CD4-positive, alpha-beta memory T cell (primary cell): ENCODE measurements at places on chromosomes 4 and X. TPM values are rescaled to one million over a fixed set of nuclear protein-coding genes. Genes with fewer than 3 reads are reported as not detected.

DNA sequence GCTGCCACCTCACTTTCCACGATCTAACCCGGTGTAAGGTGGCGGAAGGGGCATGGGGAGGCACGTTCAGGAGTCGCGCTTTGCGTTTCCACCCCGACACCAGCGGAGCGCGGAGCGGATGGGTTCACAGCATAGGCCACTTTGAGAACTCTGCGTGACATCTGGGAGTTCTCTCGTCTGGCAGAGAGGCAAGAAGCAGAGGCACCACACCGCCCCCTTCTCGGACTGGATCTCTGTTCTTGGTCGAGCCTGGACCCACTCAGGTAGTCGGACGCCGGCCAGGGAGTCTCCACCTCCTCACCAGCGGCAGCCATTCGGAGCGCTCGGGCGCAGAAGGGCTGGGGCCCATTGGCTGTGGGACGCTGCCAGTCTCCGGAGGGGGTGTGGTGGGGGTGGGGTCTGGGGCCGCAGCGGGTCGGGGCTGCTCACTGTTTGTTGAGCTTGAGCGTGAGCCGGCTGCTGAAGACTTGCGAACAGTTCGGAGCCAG, at the start of gene DACH2:
Gene DACH2 (plus strand): TSS at position 428 of the 488 bp plus-strand sequence.
- H3K27me3 ChIP-seq: no peaks in the 10 kb centered on the region
- DNase-seq: peak; percentile 42
- H3K27ac ChIP-seq: no peak within 1 kb of the TSS
- H3K4me1 ChIP-seq: no peaks in the 10 kb centered on the region

GRCh38 chrX:107447642-107448041, 1.8 kb upstream of the FRMPD3 start:
- no peak overlapping the region for H3K27ac ChIP-seq
- no peaks in the 10 kb centered on the region for H3K27me3 ChIP-seq
- no peaks in the 10 kb centered on the region for H3K36me3 ChIP-seq
- H3K4me1 ChIP-seq: no peaks in the 10 kb centered on the region
- H3K4me3 ChIP-seq: no peak overlapping the region

- no peaks in the 10 kb centered on the region for H3K36me3 ChIP-seq
- DNase-seq: no peak
- H3K4me3 ChIP-seq: no peak overlapping the region
- H3K4me1 ChIP-seq: no peaks in the 10 kb centered on the region
- H3K27ac ChIP-seq: no peak overlapping the region
- H3K27me3 ChIP-seq: peaks cover 3% of the 10 kb centered on the region
Observed at GRCh38 chr4:30720661-30721184, 554 bp downstream of the PCDH7 start.

- DNase-seq: no peak
- peaks cover 3% of the 10 kb centered on the region for H3K27me3 ChIP-seq
- H3K4me3 ChIP-seq: no peak overlapping the region
- no peak overlapping the region for H3K27ac ChIP-seq
Observed at GRCh38 chr4:13645075-13645474, 17.6 kb upstream of the BOD1L1 start.

GRCh38 chr4:11393551-11393950, 35.1 kb downstream of the HS3ST1 start:
- H3K27ac ChIP-seq: no peak overlapping the region
- H3K4me1 ChIP-seq: no peaks in the 10 kb centered on the region
- H3K4me3 ChIP-seq: no peak overlapping the region
- H3K36me3 ChIP-seq: no peaks in the 10 kb centered on the region
- no peak for DNase-seq

The CYTL1 gene
- not detected for total RNA-seq

- no peaks in the 10 kb centered on the region for H3K36me3 ChIP-seq
- H3K27ac ChIP-seq: no peak overlapping the region
- H3K4me1 ChIP-seq: no peaks in the 10 kb centered on the region
- no peak overlapping the region for H3K4me3 ChIP-seq
Observed at GRCh38 chrX:16671005-16671404, 21.0 kb downstream of the S100G start.
